H7 (cell line): ENCODE measurements at places on chromosomes 11 and 22. TPM values are rescaled to one million over a fixed set of nuclear protein-coding genes. Genes with fewer than 3 reads are reported as not detected.
A peak's percentile ranks its signal among the peaks of the same experiment; 100 is the strongest.

DNA sequence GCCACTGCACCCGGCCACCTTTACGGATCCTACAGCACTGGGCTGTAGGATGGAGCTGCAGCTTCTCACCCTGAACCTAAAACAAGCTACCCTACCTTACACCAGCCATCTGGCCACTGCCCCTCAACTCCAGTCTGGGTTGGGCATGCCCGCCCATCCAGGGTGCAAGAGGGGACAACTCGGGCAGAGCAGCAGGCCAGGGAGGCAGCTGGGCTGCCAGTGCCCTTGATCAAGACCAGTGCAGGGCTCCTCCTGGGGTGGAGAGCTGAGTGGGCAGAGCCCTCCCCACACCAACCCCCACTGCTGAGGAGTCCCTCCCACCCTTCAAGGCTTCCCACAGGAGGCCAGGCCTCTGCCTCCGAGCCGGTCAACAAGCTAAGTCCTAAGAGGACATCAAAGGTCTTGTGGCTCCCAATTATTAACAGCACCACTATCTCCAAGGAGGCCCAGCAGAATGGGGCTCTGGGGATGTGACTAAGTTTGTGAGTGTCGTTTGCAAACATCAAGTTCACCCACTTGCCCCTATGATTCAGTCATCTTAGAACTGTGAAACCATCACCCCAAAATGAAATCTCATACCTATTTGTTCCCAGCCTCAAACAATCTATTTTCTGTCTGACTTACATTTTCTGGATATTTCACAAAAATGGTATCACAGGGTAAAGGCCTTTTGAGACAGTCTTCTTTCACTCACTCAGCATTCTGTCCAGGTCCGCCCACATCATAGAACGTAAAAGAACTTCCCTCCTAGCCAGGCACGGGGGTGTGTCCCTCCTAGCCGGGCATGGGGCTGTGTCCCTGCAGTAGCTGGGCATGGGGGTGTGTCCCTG is 11.0 kb downstream of the GATD1 start:
- peak; percentile 40 for DNase-seq

DNA sequence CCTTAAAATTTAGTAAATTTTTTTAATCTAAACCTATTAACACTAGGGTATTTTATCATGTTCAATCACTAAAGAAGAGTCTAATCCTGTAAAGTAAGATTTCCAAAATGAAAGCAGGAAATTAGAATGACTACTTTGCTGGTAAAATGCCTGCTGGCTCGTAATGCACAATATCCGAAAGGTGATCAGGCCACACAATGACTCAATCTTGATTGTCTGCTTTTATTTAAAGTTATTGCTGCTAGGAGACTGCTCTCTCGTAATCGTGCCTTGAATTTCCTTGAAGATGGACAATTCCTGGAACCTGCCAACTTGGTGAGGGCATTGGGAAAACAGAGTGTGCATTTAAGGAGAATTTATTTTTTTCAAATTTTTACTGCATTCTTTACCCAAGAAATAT is 1786.5 kb upstream of the RAG2 start:
- DNase-seq = no peak

DNA sequence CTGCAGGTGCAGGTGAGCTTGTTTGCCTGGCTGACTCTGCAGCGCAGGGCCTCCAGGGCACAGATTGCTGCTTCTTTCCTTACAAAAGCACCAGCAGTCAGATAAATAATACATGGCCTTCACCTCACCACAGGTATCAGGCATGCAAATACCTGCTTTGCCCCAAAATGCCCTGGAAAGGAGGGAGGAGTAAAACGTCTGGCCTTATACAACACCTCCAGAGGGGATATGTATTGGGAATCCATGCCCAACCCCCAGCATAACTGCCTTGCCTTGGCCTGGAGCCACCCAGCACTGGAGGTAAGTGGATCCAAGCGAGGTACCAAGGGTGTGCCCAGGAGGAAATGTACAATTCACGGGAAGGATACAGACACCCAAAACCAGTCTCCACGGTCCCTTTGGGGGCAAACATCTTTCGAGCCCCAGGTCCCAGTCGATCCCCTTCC is 860 bp downstream of the TMEM184B start:
- DNase-seq = peak; percentile 79

Gene RASL10A
- total RNA-seq = 4.2 and 5.1 TPM in 2 replicates

DNA sequence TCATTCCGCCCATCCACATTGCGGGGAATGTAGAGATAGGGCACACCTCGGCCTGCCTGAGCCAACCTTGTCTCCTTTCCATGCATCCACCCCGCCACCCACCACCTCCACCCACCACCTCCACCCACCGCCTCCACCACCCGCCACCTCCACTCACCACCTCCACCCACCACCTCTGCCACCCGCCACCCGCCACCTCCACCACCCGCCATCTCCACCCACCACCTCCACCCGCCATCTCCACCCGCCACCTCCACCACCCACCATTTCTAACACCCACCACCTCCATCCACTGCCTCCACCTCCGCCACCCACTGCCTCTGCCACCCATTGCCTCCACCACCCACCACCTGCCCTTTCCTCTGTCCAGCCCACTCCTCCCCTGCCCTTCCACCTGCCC is 78.4 kb downstream of the IGLL1 start:
- DNase-seq = peak; percentile 33

Gene IGLL5
- total RNA-seq = not detected in 2 replicates

- DNase-seq = peak; percentile 73
These were observed 40.5 kb upstream of the RIC3 start for GRCh38 chr11:8209208-8209807.
